ENCODE measurements at places on chromosomes 7 and 10. TPM values are rescaled to one million over a fixed set of nuclear protein-coding genes. Genes with fewer than 3 reads are reported as not detected.

TMEM225B gene
- total RNA-seq, result 1.1 TPM

VWA2 gene
- total RNA-seq, result not detected

MBL2 gene
- total RNA-seq, result not detected

NKX1-2 gene
- 0.02 TPM for total RNA-seq

GTF2IRD1 gene
- 27.3 TPM for total RNA-seq

SPACDR gene
- total RNA-seq, result 0.43 TPM

H2BK1 gene
- not detected for total RNA-seq

INMT gene
- total RNA-seq, result not detected

NYAP1 gene
- total RNA-seq, result 1.2 TPM

ADAM12 gene
- 1.1 TPM for total RNA-seq

CYP3A5 gene
- 0.74 TPM for total RNA-seq

C10orf90 gene
- total RNA-seq, result 0.99 TPM

LRRC4 gene
- not detected for total RNA-seq

LMTK2 gene
- total RNA-seq, result 12.0 TPM

MPP7 gene
- 0.38 TPM for total RNA-seq

STAG3 gene
- not detected for total RNA-seq
